Stimulated activated CD4-positive, alpha-beta T cell treated with anti-CD3 and anti-CD28 coated beads, TNF-alpha, amount 100 ng/mL, for 48 hours (primary cell): ENCODE measurements at places on chromosomes 1 and 21.
A peak's percentile ranks its signal among the peaks of the same experiment; 100 is the strongest.

DNA sequence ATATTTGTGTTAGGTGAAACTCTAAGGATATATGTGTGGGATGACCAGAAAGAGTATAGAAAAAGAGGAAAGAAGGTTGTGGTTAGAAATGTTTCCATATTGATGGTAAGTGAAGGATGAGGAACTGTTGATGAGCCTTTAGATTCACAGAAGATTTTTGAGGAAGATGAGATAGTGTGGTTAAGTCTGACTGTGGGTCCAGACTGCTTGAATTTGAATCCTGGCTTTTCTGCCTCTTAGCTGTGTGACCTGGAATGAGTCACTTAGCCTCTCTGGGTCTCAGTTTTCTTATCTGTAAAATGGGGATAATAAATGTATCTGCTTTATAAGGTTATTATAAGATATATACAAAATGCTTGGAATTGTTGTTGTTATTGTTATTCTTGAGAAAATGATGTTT lies 27.5 kb downstream of the RGL1 start:
- DNase-seq: no peak

- no peak for DNase-seq
These were observed 6.7 kb downstream of the LDLRAP1 start for GRCh38 chr1:25550155-25550506.

DNA sequence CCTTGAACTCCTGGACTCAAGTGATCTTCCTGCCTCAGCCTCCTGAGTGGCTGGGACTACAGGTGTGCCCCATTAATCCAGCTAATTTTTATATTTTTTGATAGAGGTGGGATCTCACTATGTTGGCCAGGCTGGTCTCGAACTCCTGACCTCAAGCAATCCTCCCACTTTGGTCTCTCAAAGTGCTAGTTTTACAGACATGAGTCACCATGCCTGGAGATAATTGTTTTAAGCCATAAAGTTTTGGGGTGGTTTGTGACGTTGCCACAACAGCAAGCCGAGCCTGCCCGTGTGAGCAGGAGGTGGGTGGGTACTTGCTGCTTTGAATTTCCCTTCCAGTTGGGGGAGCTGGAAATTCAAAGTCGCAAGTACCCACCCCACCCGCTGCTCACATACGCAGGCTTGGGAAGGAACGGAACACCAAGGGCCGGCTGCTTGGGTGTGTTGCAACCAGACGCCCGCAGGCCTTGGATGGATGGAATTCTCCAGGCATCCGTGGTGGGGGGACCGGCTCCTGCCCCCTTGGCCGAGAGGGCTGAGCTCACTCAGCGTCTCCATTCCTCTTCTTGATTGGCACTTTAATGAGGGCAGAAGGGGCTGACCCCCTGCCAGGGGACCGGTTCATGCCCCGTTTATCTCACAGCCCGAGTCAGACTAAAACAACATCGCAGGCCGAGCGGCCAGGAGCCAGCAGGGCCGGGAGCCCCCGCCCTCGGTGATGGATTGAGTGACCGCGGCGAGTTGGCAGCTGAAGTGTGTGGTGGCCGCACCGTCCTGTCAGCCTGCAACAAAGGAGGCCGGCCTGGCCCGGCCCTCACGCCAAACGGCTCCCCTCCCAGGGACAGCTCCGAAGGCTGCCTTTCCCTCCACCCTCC lies 78.1 kb downstream of the DHRS3 start:
- no peak for DNase-seq

GRCh38 chr1:163744301-163744887 lies 422.6 kb downstream of the NUF2 start:
- DNase-seq: no peak

DNA sequence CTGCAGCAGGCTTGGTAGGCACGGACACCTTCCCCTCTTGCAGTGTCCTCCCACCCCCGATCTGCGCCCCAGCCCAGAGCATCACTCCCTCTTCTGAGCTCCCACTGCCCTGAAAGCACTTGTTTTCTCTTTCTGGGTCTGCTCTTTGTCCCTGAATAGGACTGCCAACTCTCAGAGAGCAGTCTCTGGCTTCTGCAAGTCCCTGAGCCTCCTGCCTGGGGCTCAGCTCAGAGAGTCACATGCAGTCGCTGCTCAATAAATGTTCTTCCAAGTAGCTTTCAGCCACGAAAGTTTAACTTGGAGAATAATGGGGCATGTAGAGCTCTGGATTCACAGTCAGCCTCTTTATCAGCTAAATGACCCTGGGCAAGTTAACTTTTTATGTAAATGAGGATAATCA lies 205.6 kb downstream of the HIVEP3 start:
- no peak for DNase-seq

- DNase-seq: no peak
These were observed 54.2 kb upstream of the EEIG2 start for GRCh38 chr1:108505763-108506070.

GRCh38 chr1:1954831-1955441 lies 35.9 kb upstream of the TMEM52 start:
- peak; percentile 9 for DNase-seq
